ENCODE measurements at places on chromosomes 7 and 10.

GRCh38 chr10:64134676-64135075 lies 613.5 kb downstream of the REEP3 start:
- DNase-seq, result no peak

DNA sequence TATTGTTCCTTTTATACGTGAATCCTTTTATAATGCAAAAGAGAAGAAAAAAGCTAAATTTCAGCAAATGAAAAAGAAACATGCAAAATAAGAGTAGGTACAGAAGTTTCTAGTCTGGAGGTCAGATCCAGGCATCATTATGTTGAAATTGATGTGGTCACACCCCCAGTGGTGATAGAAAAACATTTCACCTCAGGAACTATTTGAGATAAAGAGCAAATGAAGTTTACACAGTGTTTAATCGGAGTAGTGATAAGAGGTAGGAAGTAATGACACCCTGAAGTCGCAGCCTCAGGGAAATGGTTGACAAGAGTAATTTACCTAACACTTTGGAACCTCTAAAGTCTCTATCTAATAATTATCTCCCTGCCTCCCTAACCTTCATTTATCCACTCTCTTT lies 536.0 kb upstream of the STEAP1 start:
- no peak for DNase-seq

DNA sequence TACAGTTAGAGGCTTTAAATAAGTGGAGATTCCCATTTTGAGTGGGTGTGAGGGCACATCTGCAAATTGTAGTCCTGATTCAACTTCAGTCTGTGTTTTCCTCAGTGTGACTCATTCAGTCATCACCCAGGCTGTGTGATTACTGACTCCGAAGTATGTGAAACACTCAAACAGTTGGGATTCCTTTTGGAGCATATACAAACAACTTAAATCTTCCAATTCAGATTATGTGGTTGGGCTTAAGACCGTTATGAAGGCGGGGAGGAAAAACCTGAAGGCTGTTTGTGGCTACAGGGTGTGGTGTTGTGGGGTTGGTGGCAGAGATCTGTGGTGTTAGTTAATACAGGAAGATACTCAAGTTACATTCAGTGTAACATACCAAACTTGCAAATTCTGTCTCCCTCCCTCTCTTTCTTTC lies 259.7 kb upstream of the FERD3L start:
- DNase-seq, result no peak

GRCh38 chr10:97532935-97533671 lies 34.4 kb downstream of the UBTD1 start:
- DNase-seq, result no peak

DNA sequence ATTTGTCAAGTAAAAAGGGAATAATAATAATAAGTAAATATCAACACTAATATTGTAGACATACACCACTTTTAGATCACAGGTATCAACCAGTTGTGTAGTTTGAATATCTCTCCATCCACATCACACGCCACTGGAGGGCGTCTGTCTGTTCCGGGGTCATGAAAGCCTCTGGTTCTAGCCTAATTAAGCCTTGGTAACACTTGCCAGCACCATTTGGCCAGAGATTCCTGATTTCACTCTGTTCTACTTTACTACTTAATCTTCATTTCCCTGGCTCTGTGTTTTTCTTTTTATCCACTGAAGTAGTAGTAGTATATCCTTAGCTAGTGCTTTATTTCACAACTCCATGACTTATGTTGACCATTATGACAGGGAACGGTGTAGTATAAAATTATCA lies 285.6 kb upstream of the POM121L12 start:
- DNase-seq, result no peak

- DNase-seq, result no peak
Observed at GRCh38 chr10:35334297-35334696, 2.0 kb upstream of the CCNY start.

- DNase-seq, result no peak
Observed at GRCh38 chr10:43737003-43737402, 88.3 kb upstream of the ZNF32 start.

GRCh38 chr10:62853710-62854109 lies 37.5 kb upstream of the EGR2 start:
- no peak for DNase-seq

DNA sequence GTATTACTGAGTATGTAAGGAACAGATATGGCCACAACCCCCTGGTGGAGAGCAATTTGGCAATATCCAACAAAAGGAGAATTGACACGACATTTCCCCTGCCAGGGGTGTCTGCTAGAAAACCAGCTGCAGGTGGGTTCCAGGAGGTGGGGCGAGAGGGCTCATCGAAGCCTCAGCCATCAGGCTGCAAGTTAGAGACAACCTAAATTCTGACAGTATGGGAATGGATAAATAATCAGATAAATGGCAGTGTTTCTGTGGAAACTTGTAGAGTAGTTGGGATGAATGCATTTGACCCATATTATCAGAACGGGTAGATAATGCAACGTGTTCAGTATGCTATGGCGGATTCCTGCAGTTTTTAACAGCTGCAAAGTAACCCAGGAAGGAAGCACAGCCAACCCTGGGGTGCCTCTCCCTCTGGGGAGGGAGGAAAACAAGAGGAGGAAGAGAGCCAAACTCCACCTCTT lies 3.5 kb downstream of the TMEM273 start:
- no peak for DNase-seq

DNA sequence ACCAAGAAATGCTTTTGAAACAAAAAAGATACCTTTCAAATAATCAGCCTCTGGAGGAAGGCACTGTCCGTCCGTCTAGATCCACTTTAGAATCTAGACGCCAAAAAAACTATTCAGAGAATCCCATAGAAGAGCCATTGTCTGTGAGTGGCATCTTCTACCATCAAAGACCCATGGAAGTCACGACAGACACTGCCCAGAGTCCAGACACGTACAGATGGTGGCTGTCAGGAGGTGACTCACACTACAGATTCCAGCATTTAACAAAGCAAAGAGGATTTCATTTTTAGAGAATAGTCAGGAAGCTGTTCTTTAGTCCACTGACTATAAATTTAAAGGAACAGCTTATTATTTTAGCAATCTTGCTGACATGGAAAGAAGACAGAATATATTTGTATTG lies 11.7 kb downstream of the C1QL3 start:
- no peak for DNase-seq

DNA sequence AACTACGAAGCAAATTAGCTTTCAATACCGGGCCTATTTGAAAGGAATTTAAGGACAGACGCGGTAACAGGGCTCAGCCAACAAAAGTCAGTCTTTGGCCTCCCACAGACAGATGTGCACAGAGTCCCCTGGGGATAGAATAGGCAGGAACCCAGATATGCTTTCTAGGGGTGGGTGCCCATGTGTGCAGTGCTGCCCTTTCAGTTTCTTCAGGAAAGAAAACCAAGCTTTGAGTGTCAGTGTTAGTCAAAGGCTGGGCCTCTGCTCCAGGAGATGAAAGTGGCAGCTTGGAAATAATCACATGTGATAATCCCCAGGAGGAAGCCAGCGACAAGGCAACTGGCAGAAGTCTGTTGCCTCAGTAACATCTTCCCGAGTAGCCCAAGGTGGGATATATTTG lies 43.8 kb upstream of the CSTF2T start:
- no peak for DNase-seq

- no peak for DNase-seq
Observed at GRCh38 chr7:107453388-107453787, 16.5 kb upstream of the GPR22 start.

- no peak for DNase-seq
Observed at GRCh38 chr7:159151231-159151630, 6.6 kb upstream of the VIPR2 start.

GRCh38 chr7:74134117-74134620 lies 40.0 kb upstream of the EIF4H start:
- no peak for DNase-seq

DNA sequence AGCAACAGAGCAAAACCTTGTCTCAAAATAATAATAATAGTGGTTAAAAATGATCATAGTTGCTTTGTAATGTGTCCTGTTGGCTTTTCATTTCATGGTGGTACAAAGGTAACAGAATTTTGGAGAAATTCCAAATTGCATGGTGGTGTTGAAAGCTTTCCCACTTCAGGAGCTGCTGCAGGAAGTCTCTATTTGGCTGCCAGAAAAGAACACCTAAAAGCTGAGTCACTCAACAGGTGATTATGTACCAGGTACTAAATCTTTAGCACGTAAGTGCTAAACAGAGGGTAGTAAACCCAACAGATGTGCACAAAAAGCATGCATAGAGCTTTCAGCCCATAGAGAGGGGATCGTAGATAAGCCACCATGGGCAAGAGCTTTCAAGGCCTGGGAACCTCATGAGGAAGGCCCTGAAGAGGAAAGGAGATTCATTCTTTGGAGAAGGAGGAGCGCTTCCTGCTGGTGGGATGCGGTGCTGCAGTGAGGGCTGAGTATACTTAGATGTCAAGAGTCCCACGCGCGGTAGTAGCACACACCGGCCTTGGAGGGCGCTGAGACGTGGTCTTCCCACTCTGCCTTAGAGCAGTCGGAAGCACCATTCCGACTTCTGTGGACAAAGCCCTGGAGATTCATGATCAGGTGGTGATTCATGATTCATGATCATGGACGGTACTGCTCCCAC lies 118.7 kb downstream of the RALA start:
- no peak for DNase-seq

- no peak for DNase-seq
Observed at GRCh38 chr7:148687555-148687954, 11.1 kb upstream of the CUL1 start.

GRCh38 chr7:71595176-71595575 lies 463.2 kb downstream of the GALNT17 start:
- DNase-seq, result no peak

- DNase-seq, result no peak
Observed at GRCh38 chr10:116254422-116255155, 18.4 kb downstream of the GFRA1 start.
